ENCODE measurements at places on chromosomes 3 and 15. TPM values are rescaled to one million over a fixed set of nuclear protein-coding genes. Genes with fewer than 3 reads are reported as not detected.

GRCh38 chr15:98442901-98443300 lies 205.4 kb upstream of the IGF1R start:
- no peak for DNase-seq

- no peak for DNase-seq
These were observed 3.9 kb downstream of the TMIE start for GRCh38 chr3:46705022-46705530.

Gene PRSS50
- total RNA-seq: not detected

Gene LRRN1
- 0.42 TPM for total RNA-seq

Gene FEZF2
- not detected for total RNA-seq
